Stimulated activated naive CD4-positive, alpha-beta T cell treated with Interleukin-2 at 50 U/mL for 16 hours (primary cell): ENCODE measurements at places on chromosomes 1 and 21.
A peak's percentile ranks its signal among the peaks of the same experiment; 100 is the strongest.

DNA sequence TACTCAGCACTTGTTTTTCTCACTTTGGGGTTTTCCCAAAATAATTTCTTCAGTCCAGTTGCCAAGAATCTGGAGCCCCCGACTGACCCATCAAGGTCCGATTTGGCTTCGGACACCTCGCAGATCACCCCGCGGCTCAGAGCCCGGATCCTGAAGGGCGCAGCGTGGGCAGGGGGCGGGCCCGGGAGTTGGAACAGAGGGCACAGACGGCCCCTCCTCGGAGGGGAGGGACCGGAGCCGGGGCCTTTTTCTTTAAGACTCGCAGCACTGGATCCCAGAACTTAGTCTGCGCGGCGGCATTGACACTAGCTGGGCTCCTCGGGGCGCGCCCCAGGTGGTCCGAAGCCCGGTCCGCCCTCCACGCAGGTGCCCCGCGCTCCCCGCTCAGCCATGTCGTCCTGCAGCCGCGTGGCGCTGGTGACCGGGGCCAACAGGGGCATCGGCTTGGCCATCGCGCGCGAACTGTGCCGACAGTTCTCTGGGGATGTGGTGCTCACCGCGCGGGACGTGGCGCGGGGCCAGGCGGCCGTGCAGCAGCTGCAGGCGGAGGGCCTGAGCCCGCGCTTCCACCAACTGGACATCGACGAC is at the start of gene CBR3:
Gene CBR3, plus strand, starts transcription at position 277 of the 588 bp plus-strand sequence. Its CDS starts 114 bp downstream, at position 391.
- DNase-seq, result peak; percentile 57

- DNase-seq, result no peak
Observed at GRCh38 chr1:113943028-113943811, 14.1 kb downstream of the HIPK1 start.

GRCh38 chr21:46005481-46005881 is 23.9 kb downstream of the COL6A1 start:
- no peak for DNase-seq

DNA sequence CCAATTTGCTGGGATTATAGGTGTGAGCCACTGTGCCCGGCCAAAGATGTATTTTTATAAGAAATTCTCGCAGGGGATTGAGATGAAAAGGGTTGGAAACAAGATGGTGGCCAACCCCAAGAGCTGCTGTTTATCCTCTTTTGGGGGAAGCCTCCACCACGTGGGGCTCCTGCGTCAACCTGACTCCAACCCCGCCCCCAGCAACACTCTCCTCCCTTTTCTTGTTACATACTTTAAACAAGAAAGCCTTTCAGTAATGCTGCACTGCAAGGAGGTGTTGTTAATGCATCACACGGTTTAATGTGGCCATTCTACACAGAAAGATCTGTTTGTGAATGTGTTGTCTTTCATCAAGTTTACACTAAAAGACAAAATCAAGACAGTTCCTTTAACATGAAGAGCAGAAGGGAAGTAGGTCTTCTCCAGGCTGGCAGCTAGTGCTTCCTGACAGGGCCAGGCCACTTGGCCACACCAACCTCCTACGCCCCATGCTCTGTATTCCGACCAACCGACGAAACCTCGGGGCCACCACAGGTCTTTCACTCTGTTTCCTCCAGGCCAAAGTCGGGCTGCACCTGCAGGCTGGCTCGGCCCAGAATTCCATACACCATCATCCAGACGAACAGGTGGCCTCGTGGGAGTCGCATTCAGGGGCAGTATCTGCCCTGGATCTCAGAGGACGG is 25.9 kb downstream of the C2CD2 start:
- DNase-seq, result no peak

- DNase-seq, result no peak
Observed at GRCh38 chr1:162391790-162392563, 10.4 kb downstream of the C1orf226 start.

- DNase-seq, result no peak
Observed at GRCh38 chr1:229129301-229130027, 141.4 kb upstream of the RAB4A start.

GRCh38 chr1:19344831-19345230 is 32.7 kb downstream of the SLC66A1 start:
- DNase-seq, result no peak

DNA sequence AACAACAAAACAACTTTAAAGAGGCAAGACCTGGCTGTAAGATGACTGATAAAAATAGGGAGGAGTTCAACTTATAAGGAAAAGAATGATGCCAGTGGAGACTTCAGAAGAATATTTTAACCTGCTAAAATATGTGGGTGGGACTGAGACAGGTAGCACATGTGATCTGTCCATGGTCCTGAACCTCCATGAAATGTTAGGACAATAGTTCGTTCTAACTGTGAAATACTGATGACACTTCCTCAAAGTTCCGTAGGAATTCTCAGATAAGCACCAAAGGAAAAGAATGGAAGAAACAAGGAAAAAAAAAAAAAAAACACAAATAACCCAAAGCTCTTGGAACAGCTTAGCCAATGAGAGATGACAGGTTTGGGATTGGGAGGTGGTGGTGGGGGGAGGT is 44.7 kb downstream of the CDC42BPA start:
- DNase-seq, result no peak

GRCh38 chr1:41153750-41154274 is 88.3 kb downstream of the SCMH1 start:
- DNase-seq, result no peak

GRCh38 chr1:26468911-26469310 is 3.3 kb upstream of the HMGN2 start:
- no peak for DNase-seq

GRCh38 chr1:3248155-3249141 is 179.4 kb downstream of the PRDM16 start:
- DNase-seq, result no peak

- no peak for DNase-seq
Observed at GRCh38 chr1:65323246-65323645, 13.9 kb downstream of the DNAJC6 start.

- no peak for DNase-seq
Observed at GRCh38 chr1:97893844-97894243, 27.0 kb downstream of the DPYD start.

DNA sequence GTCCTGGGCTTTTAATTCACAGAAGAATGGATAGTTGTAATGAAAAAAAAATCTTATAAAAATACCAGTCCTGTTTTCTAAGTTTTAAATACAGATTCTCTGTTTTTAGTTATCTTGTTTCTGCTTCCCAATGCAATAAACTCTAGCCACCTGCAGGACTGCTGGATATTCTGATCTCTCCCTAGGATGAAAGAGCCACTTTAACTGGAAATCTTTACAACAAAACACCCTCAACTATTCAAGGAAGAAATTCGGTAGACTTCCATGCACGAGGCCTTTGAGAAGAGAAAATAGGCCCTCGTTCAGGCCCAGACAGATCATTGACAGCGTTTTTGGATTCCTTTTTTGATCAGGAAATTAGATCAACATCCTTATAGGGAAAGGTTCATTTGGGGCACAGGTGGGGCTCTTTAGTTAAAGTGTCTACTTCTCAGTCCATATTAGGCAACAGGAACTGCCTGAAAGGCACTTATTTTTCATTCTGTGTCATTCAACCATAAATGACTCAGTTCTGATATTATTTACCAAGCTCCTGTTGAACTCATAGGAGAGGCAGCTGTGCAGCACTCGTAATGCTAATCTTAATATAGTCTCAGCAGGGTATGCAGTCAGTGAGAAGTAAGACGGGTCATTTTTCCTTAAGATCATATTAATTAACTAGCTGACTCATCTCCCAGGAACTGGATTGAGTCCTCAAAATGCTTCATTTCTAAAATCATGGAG is 71.1 kb upstream of the ERRFI1 start:
- DNase-seq, result no peak

GRCh38 chr1:66246351-66247269 is 287.3 kb upstream of the SGIP1 start:
- DNase-seq, result no peak

GRCh38 chr1:115829947-115830346 is 11.0 kb downstream of the NHLH2 start:
- DNase-seq, result no peak

DNA sequence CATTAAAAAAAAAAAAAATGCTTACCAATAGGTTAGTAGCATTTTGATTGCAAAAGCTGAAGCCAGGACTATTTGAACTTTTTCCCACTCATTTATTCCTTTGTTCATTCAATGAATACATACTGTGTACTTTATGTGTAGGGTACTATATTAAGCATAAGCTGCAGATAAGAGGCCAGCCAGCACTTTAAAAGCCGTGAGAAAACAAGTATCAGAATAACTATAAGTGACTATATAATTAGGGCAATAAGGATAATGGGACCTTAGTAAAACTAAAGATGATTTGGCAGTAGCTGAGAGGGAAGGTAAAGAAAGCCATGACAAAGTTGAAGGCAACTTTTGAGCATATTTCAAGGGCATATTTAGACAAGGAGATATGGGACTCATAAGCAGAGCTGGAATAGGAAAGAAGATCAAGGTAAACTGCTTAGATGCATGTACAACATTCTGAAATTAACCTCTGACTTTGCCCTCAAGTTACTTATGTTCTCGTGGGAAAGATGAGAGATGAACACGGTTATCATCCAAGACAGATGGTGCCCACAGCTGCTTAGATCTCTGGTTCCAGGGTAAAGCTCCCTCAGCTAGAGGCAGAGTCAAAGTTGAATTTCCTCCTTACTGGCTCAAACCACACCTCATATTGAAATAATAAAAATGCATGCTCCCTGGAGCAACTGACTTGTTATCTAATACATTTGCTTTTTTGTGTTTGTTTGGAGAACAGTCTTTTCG is 44.0 kb upstream of the FMO2 start:
- no peak for DNase-seq
